Stimulated activated CD8-positive, alpha-beta memory T cell treated with anti-CD3 and anti-CD28 coated beads, Interleukin-7, amount 100 ng/mL, for 1 hour (primary cell): ENCODE measurements at places on chromosomes 3 and 15.

DNA sequence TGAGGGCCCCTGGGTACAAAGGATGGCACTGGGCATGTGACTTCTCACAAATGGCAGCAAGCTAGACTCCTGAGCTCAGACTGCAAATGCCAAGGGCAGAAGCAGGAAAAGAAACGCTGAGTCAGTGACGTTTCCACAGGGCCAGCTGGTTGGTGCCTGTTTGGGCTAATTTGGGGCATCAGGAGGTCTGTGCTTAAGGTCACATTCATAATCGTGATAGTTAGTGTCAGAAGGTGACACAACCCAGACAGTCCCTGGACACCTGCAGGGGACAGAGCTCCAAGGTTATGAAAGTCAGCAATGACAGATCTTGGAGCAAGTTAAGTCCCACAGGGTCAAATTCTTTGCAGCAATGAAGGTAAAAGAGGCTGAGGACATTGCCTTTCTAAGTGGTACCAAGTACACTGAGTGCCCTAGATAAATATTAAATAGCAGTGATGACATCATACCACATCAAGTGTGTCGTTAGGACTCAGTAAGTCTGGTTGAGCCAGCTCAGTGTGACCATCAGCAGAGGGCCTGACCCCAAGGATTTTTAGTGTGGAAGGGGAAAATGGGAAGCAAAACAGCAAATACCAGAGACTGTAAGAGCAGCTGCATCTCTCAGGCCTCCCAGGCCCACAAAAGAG, 556.9 kb upstream of the CFAP20DC start:
- DNase-seq = no peak

DNA sequence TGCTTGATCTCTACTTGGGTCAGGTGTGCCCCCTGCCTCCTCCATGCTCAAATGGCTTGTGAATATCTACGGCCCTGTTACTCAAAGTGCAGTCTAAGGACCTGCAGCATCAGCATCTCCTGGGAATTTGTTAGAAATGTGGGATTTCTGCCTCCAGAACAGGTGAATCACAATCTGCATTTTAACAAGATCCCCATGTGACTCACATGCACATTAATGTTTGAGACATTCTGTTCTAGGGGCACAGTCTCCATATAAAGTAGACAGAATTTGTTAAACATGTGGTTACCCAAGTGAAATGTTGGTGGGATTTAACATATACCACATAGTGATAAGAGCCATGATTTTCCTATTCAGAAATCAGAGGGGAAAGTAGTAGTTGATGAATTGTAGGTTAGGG, 256.2 kb downstream of the NR1D2 start:
- no peak for DNase-seq

DNA sequence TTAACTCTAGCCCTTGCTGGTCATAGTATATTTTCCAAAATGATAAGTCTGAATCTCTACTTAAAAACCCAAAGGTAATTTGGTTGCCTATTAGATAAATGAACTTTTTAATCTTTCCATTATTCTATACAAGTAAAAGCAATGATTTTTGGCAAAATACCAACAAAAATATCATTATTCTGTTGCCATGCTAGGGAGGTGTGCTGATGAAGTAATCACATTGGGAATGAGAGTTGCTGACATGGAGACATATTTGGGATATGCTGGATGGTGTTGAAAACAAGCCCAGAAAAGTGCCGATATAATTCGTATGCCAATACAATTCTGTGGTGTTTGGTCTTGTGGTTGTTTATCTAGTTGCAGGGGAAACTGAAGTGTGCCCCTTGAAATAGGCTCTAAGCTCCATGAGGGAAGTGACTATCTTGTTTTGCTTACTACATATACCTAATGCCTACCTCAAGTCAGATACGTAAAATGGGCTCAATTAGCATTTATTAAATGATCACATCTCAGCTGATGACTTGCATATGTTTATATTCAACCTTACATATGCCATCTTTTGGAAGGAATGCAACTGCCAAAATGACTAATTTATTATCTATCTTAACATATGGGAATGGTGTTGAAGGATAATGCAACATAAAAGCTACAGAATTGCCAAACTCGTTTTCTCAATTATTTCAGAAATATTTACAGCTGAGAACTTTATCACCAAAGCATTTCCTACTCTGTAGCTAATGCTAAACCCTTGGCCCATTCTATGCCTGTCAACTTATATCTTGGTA, 5.8 kb downstream of the TOPBP1 start:
- no peak for DNase-seq

DNA sequence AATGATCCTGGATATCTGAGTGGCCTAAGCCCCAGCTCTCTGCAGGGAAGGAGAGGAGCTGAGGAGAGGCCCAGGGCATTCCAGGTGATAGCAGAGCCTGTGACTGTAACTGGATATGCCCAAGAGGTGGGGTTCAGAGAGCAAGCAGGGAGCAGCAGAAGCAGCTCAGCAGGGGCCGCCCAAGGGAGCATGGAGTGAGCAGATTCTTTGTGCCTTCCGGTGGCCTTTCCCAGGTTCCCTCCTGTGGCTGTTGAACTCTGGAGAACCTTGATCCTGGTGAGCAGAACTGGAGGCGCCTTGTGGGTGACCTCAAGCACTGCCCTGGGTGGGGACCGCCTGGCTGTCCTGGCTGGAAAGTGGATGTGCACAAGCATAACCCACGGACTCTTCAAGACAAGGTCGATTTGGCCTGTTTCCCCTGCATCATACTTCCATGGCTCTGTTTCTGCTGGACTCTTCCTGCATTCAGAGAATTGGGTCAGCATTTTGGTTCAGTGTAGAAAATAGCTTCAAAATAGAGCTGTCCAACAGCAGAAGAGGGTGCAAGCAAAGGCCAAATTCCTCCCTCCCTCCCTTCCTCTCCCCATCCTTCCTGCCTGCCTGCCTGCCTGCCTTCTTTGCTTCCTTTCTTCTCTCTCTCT, 76.1 kb downstream of the ARNT2 start:
- no peak for DNase-seq

DNA sequence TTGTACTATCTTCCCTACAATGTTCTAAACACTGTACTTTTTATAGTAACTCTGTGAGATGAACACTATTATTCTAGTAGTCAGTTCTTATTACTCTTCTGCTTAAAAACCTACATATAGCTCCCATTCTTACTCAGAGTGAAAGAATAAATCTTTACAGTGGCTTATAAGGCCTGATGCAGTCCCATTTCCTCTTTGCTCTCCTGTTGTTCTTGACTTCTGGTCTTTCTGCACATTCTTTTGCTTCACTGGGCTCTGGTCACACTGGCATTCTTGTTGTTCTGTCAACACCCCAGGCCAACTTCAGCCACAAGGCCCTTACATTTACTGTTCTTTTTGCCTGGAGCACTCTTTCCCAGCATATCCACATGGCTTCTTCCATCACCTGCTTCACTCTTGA, 58.2 kb upstream of the TP63 start:
- no peak for DNase-seq

DNA sequence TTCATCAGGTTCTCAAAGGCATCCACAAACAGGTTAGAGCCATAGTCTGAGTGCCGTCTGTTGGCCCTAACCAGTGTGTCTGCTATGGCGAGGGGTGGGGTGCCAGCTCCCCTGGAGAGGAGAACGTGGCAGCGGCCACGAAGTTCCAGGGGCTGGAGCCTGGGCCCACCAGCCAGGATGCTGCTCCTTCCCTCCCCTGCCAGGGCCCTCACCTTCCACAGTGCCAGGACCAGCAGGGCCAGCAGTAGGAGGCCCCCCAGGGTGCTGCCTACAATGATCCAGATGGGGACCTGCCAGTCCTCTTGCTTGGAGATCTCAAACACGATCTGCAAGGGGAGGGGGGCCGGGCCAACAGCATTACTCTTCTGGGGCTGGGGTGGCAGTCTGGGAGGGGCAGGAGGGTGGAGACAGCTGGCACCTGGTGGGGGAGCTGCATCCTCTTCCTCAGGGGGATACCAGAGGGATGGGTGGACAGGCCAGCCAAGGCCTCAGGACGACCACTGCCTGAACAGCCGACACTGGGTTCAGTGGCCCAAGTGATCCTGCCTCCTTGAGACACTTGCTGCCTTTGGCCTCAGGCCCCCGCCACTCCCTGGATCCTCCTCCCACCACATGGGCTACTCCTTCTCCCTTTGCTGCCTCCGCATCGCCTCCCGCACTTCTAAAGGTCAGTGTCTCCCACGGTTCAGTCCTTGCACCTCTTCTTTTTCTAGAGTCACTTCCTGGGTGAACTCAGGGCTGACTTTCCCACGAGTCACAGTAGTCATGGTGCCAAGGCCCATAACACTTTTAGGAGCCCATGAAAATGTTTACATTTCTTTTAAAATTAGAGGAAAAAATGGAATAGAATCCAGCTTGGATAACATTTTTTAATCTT, 26.3 kb downstream of the FEM1B start:
- DNase-seq = no peak

- DNase-seq = no peak
Observed at GRCh38 chr3:69767571-69767970, 28.3 kb downstream of the MITF start.

DNA sequence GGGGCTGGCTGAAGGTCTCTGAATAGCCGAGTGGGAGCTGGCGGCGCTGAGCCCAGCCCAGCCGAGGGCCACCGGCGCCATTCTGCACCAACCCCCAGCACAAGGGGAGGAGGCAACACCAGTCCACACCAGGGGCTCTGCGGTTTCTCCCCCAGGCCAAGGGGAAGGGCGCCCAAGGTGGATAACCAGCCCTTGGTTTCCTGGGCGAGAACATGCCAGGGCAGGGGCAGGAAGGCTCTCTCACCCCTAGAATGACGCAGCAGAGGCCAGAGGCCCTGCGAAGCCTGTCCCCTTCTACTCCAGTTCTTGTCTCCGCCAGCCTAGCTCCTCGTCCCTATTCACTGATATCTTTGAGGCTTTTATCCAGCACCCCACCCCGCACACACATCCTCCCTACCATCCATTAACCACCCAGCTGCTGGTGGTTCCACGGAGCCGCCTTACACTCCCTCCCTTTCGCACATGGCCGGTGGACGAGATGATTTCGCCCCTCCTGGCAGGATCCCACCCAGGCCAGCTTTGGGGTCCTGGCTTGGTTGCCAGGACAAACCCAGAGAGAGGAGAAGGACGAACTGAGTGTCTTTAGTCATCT, 1.3 kb downstream of the RBPMS2 start:
- DNase-seq = no peak

GRCh38 chr3:33054100-33055092, 42.5 kb downstream of the GLB1 start:
- no peak for DNase-seq
